Kasumi-1 (cell line): ENCODE measurements at places on chromosomes 13 and 19.

GRCh38 chr13:40819797-40820315 lies 30.4 kb downstream of the SLC25A15 start:
- DNase-seq = no peak

- peak; percentile 21 for DNase-seq
These were observed 1.1 kb downstream of the RPL36 start for GRCh38 chr19:5690955-5691821.

GRCh38 chr19:29926801-29927200 lies 15.2 kb upstream of the URI1 start:
- no peak for DNase-seq

- DNase-seq = peak; percentile 8
These were observed 3.6 kb upstream of the KCNN4 start for GRCh38 chr19:43784241-43784980.

DNA sequence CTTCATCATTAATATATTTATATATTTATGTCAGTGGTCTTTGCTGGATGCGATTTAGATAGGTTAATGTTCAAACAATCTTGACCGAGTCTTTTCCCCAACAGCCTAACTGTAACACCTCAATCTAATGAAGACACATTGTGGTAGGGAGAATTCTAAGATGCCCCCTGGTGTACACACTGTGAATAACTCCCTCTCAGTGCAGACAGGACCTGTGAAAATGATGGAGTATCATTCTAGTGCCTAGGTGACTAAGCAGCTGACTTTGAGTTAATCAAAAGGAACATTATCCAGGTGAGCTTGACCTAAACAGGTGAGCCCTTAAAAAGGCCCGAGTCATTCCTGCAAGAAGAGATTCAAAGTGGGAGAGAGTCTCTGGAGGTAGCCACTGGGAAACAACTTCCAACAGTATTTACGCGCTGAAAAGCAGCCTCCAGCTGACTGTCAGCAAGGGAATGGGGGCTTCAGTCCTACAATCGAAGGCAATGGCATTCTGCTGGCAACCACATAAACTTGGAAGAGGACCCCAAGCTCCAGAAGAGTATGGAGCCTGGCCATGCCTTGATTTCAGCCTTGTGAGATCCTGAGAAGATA lies 28.0 kb upstream of the KBTBD7 start:
- peak; percentile 84 for DNase-seq

DNA sequence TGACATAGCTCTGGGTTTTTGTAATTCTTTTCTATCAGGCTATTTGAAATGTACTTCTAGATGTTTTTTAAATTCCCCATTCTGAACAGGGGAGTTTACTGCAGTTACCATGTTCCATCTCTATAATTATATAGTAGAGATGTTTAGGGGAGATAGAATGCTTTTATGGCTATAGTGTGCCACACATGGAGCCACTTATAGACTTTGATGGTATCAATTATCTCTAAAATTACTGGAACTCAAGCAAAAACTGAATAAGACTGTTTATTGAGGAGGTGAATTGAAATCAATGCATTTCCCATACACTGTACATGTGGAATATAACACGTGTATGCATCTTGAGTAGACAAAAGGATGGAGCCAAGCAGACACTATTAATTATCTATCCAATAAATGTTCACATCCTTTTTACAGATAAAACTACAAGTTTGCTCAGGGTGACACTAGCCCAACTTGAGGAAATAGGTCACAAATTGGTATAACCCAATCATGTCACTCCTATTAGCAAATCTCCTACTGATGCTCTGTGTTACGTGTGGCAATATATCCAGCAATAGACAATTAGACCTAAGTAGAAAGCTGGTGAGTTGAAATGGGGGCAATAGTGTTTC lies 1882.6 kb downstream of the PCDH9 start:
- no peak for DNase-seq

DNA sequence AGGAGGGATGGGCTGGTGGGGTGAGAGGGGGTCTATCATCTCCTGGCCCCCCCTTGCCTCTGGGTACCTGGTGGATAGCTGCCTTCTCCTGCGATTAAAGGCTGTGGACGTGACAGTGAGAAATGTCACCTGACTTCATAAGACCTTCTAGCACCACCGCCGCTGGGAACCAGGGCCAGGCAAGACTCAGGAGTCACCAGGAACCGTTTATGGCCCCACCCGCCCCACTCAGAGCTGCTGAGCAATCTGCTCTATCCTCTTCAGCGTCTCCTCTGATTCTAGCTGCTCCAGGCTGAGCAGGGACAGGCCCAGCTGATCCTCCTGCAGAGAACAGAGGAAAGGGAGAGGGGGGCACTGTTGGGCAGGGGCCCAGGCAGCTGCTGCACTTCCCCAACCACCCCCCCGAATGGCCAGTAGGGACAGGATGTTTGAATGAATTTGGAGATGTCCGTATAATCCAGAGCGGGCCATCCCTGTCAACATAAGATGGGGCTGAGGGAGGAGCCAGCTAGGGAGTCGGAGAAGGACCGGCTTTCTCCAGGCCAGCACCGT lies 10.9 kb downstream of the KLC3 start:
- no peak for DNase-seq

DNA sequence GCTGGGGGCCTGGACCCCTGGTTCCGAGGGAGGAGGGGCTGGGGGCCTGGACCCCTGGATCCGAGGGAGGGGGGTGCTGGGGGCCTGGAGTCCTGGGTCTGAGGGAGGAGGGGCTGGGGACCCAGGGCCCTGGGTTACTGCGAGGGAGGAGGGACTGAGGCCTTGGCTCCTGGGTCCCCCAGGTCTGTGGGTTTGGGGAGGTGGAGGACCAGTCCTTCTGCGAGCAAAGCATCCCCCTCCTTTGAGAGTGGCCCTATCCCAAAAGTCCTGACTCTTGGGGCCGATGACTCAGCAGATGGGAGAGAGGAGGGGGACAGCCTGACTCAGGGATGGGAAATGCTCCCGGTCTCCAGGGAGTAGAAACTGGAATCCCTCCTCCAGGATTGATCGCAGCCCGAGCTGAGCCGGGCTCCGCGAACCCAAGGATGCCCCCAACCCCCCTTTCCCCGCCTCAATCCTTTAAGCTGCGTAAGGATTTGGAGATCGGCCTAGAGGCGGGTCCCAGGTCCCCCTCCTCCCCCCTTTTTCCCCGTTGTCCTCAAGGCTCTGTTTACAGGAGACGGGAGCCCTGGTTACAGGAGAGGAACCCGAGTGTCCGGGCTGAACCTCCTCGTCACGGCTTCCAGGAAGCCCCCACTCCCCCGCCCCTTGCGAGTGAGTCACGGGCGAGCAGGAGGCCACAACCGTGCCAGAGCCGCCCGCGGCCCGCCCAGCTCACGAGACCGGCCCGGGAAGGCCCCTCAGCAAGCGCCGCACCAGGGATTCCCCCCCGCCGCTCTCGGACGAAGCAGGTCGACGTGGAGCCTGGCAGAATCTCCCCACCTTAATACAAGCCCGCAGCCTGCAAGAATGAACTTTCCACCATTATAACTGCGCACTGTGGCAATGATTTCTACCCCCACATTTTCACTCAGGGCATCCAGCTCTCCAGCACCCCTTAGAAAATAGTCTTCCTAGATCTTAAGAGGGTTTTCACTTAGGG lies 3.0 kb upstream of the ZFP36 start:
- peak; percentile 87 for DNase-seq

DNA sequence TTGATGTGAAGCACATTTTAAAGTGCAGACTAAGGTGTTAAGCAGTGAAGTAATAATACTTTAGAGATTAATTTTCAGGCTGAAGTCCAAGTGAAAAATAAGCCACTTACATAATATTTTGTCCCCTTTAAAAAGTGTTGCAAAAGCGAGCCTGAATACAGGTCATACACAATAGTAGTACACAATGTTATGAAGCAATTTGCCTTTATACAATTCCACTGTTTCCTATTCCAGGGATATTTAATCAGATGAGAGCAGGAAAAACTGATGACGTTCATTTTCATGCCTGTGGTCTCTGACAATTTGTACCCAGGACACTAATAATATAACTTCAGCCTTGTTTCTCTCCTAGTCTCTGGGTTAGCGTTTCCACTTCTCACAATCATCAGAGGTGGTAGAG lies 916.7 kb downstream of the PCDH9 start:
- DNase-seq = no peak

- no peak for DNase-seq
These were observed 227.7 kb downstream of the B3GLCT start for GRCh38 chr13:31427151-31428100.

DNA sequence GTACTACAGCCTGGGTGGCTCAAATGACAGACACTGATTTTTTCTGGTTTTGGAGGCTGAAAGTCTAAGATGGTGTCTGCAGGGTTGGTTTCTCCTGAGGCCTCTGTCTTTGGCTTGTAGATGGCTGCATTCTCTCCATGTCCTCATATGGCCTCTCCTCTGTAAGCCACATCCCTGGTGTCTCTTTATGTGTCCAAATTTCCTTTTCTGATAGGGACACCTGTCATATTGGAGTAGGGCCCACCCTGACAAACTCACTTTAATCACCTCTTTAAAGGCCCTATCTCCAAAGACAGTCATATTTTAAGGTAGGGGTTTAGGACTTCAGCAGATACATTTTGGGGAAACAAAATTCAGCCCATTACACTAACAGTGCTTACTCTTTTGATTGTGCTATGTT lies 32.0 kb upstream of the WASF3 start:
- no peak for DNase-seq

GRCh38 chr19:5832527-5833216 lies 6.8 kb downstream of the FUT6 start:
- DNase-seq = no peak

- no peak for DNase-seq
These were observed 25.4 kb downstream of the LYL1 start for GRCh38 chr19:13077240-13077639.

GRCh38 chr13:59834801-59835200 lies 328.9 kb downstream of the DIAPH3 start:
- no peak for DNase-seq

- no peak for DNase-seq
These were observed 16.9 kb downstream of the CERS1 start for GRCh38 chr19:18878858-18879578.

DNA sequence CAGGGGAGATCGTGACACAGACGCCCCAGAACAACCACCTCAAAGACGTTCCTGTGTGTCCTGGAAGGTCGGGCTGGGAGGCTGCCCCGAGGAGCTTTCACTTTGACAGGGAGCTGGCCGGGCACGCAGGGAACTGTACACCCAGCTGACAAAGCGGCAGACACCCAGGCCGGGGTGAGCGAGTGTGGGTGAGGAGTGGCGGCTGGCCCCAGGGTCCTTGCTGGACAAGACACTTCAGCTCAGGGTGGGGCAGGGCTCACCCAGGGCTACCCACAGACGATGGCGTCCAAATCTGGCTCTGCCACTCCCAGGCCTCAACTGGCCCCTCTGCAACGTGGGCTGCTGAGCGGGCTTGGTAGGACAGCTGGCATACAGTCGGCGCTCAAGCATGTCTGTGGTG lies 2.0 kb downstream of the FGF22 start:
- no peak for DNase-seq

GRCh38 chr13:99646866-99647595 lies 145.8 kb downstream of the TM9SF2 start:
- no peak for DNase-seq

DNA sequence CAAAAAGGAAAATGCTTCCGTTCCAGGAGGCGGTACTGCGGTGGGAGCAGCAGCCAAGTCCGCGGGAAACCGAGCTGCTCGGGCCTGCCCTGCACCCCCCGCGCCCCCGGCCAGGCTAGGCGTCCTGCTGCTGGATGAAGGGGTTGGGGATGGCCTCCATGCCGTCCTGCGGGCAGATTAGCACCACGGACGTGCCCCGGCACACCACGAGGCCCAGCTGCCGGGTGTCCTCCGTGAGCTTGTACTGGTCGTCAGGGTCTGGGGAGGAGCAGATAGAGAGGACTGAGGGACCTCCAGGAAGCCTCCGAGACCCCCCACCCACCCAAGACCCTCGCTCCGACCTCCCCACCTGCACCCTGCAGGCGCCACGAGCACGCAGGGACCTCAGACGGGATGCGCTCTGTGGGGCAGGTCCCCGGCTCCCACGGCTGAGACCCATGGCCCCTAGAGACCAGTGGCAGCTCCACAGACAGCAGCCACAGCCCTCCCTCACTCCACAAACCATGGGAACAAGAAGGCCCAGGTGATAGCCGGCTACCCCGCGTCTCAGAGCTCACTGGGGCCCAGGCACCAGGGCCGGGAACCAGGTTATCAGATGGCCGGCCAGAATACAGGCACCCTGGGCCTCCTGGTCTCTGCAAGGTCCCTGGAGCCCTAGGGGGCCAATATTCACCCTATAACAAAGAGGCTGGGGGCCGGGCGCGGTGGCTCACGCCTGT lies 6.7 kb downstream of the LSM7 start:
- DNase-seq = no peak

DNA sequence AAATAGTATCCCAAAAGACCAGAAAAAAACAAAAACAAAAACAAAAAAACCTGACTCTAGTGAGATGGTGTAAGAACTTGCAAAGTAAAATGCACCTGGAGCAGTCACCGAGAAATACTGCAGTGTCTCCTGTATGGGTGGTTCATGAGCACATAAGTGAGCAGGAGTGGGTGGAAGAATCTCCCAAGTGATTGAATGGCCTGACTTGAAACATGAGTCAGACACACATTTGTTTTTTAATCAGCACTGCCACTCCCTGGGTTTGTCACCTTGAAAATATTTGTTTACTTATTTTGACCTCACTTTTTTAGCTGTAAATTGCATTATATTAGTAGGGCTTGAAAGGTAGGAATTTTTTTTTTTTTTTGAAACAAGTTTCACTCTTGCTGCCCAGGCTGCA lies 2.0 kb downstream of the ZNF431 start:
- no peak for DNase-seq

DNA sequence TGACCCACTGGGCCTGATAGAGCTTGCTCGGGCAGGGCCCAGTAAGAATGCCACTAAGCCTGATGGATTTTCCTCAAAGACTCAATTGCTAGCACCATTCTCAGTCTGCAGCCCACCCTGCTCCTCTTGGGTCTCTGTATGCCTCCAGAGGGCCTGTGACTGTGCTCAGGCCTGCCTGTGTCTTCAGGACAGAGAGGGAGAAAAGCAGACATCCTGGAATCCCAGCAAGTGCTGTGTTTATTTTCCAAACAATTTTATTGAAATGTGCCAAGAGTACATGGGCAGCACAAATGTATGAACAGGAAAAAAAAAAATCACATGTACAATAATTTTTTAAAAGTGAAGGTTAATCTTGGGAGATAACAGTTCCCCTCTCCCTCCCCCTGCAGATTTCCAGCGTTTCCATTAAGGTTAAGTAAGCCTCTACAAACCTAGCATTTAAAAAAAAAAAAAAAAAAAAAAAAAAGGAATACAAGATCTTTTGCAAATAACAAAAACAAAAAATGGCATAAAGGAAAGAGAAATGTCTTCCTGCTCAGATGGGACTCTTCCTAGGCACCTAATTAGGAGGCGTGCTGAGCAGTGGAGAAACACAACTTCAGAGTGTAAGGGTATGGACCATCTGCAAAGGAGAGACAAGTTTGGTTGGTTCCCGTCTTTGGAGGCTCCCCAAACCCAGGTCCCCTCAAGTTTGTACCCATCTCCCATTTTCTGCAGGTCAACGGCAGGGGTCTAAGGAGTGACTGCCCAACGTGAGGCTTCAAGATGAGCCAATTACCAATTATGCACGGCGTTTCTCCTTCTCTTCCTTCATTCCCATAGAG lies 4.8 kb upstream of the ECH1 start:
- no peak for DNase-seq

- DNase-seq = peak; percentile 47
These were observed 22.2 kb downstream of the CCDC169 start for GRCh38 chr13:36275190-36276002.

GRCh38 chr19:292951-293350 lies 1.7 kb upstream of the PLPP2 start:
- no peak for DNase-seq
